ENCODE measurements at places on chromosomes 7 and 10.
A peak's percentile ranks its signal among the peaks of the same experiment; 100 is the strongest.

- DNase-seq: no peak
Measured at GRCh38 chr10:10598297-10598696, 419.4 kb upstream of the CELF2 start.

DNA sequence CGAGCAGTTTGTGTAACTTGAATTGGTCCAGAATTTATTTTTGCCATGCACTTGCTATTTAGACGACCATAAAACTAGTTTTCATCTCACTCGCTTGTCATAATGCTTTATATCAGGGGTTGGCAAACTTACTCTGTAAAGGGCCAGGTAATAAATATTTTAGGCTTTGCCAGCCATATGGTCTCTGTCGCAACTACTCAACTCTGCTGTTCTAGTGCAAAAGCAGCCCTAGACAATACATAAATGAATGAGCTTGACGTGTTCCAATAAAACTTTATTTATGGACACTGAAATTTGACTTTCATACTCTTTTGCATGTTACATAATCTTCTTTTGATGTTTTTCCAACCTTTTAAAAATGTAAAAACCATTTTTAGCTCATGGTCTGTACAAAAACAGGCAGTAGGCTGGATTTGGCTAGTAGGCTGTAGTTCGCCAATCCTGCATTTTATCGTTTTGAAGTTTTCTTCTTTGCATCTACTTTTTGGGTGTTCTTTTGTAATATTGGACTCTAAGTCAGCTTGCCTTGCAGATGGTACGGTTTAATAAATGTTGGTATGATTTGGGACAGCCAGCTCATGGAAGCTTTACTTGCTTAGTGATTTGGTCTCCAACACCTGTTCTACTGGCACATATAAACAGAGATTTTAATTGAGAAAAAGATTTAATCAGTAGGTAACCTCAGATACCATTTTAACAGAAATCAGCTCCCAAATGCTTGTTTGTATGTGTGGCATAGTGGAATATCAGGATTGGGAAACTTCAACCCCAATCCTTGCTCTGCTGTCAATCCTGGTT is 25.6 kb downstream of the SND1 start:
- no peak for DNase-seq

DNA sequence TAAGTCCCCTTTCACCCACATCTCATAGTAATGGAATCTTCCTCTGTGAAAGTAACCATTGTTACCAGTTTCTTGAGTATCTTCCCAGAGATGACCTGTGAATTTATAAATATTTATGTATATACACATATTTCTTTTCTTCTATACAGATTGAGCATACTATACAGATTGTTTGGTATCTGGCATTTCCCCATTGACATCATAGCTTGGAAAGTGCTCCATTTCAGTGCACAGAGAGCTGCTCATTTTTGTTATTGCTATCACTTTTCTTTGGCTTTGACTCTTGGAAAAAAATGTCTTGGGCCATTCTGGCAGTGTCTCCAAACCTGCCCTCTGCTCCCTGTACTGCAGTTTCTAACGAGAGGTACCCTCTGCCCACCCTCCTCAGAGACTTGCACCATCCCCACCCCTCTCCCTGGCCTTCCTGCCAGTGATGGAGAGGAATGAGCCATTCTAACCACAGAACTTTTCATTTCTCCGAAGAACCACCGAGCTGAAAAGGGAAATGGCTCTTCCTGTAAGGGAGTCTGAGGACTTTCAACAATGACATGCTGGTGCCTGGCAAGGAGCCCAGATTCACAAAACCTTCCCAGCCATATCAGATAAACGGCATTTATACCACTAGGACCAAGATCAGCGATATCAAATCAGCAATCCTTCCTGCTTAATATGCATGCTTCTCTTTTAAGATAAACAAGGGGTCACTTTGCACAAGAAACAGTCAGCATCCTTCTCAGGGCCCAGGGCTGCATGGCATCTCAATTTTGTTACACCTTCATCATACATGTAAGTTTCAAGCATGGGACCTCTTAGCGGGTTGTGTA is 19.7 kb upstream of the CCSER2 start:
- peak; percentile 54 for DNase-seq

- no peak for DNase-seq
Measured at GRCh38 chr10:34280599-34281374, 534.3 kb downstream of the PARD3 start.

DNA sequence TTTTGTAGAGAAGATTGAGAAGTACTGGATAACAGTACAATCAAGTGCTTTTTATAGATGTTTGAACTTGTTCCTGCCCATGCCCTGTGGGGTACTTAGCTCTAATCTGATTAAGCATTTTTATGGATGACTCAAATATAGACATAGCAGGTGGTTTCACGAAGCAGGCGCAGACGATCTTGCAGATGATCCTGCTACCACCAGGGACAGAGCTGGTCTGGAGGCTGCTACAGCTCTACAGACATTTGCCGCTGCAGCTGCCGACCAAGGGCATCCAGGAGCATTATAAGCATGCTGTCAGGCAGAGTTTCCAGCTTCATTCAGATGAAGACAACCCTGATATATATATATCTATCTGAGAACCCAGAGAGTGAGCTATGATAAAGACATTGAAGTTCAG is 650.4 kb downstream of the NXPH1 start:
- DNase-seq: no peak

DNA sequence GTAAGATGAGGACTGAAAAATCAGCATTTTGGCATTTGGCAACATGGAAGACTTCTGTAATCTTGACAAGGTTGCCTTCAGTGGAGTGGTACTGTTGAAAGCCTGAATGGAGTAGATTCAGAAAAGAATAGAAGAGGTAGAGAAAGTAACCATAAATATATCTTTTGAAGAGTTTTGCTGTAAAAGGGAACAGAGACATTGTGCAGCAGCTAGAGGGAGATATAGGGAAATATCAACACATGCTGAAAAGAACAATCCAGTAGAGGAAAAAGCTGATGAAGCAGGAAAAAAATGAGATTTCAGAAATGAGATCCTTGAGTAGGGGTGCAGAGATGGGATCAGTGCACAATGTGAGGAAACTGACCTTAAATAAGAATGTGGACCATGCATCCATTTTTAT is 60.0 kb downstream of the RAPGEF5 start:
- DNase-seq: no peak

- no peak for DNase-seq
Measured at GRCh38 chr10:6642876-6643275, 62.8 kb upstream of the PRKCQ start.

- DNase-seq: no peak
Measured at GRCh38 chr7:137880432-137880831, 33.7 kb upstream of the DGKI start.

DNA sequence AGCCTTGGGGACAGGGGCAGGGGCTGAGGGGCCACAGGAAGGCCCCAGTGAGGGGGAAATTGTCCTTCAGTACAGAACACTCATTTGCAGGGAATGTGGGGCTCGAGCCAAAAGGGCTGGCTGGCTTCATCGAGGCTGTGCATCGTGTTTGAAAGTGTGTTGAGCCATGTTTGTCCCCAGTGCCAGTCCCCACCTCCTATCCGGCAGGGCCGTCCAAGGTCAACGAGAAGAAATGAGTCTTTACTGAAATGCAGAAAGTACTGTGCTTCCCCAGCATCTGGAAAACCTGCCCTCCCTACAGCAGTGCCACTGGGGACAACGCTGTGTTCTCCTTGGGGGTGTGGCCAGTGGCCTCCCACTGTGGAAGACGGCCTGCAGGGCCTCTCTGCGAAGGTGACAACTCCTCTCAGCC is 214.1 kb downstream of the KLF6 start:
- DNase-seq: no peak

Measured in activated naive CD8-positive, alpha-beta T cell treated with anti-CD3 and anti-CD28 coated beads, Interleukin-2, amount 50 U/mL, for 24 hours (primary cell).